ENCODE measurements at places on chromosomes 11 and 22.

GRCh38 chr11:115112754-115113153 is 391.5 kb downstream of the CADM1 start:
- DNase-seq = no peak

- DNase-seq = peak; percentile 62
Measured at GRCh38 chr11:109939166-109939810, 153.9 kb upstream of the ZC3H12C start.

GRCh38 chr11:12079726-12080556 is 30.4 kb upstream of the MICAL2 start:
- DNase-seq = peak; percentile 99

GRCh38 chr22:22558972-22559603 is at the start of gene PRAME:
TSS of gene PRAME (minus strand) at chr22:22559265. CDS start at chr22:22556832, 2,433 bp downstream.
- DNase-seq = peak; percentile 28

- no peak for DNase-seq
Measured at GRCh38 chr22:45814198-45814597, 142.6 kb downstream of the ATXN10 start.

DNA sequence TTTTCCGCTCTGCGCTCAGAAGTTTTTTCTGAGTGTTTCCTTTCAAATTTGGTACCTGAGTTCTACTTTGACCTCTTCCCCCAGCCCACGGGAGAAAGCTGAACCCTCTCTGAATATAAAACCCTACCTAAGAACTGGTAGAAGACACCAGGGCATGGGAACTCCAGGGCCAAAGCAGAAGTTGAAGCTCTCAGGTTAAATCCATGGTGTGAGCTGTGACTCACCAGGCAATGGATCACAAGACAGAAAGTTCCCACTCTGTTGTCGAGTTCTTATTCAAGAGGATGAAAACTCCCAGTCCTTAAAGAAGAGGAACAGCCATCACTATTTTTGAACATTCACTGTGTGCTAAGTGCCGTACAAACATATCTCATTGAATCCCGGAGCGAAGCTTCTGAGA is 8.9 kb downstream of the TMEM218 start:
- DNase-seq = no peak

- no peak for DNase-seq
Measured at GRCh38 chr22:22823131-22823810, 64.3 kb upstream of the IGLL5 start.

- DNase-seq = no peak
Measured at GRCh38 chr11:73414977-73415651, 38.9 kb downstream of the RELT start.

GRCh38 chr11:104926771-104927611 is 28.7 kb upstream of the CASP12 start:
- no peak for DNase-seq

DNA sequence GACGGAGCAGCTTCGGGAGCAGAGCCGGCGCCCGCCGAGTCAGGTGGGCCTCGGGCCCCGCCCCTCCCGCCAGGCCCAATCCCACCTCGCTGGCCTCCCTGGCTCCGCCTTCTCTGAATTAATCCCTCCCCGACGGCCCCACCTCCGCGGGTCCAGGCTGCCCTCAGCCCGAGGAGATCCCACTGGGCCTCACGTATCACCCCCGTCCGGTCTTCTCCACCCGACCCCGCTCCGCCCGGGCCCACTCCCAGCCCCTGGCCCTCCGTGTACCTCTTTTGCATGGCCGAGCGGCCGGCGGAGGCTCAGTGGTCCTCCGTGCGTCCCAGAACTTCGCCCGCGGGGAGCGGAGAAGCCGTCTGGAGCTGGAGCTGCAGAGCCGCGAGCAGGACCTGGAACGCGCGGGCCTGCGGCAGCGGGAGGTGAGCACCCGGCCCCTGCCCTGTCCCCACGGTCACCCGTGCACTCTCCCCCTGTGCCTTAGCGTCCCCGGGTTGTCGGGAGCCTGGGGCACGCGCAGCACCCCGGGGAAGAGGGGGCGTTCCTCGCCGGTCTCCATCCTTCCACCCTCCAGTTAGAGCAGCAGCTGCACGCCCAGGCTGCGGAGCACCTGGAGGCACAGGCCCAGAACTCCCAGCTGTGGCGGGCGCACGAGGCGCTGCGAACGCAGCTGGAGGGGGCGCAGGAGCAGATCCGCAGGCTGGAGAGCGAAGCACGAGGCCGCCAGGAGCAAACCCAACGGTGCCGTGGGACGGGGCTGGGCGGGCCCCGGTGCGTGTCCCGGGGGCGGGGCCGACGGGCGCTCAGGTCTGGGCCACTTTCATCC is 2.2 kb upstream of the CD151 start:
- DNase-seq = peak; percentile 57

- no peak for DNase-seq
Measured at GRCh38 chr22:19579880-19580279, 55.7 kb upstream of the CLDN5 start.

DNA sequence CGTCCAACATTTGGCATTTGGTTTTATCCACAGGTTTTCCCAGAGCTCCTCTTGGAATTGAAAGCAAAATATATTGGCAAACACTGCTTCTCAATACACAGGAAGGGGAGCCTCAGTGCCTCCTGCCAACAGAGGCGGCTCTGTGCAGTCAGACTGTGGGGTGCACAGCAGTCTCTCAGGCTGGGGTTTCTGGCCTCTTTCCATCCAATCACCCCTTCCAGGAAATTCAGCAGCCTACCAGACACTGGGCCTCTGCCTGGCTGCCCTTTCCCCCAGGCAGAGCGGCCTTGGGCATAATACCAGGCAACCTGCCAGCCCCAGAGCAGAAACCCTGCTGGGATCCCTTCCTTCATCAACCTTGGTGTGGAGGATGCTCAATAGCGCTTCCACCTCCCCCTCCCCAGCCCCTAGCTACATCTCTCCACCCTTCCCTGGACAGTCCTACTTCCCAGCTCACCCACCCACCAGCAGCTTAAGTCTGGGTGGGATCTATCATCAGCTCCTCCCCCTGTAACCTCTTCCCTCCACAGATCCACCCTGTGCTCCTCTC is 17.8 kb upstream of the RAPSN start:
- no peak for DNase-seq

GRCh38 chr11:87081358-87081757 is 43.6 kb downstream of the TMEM135 start:
- no peak for DNase-seq

DNA sequence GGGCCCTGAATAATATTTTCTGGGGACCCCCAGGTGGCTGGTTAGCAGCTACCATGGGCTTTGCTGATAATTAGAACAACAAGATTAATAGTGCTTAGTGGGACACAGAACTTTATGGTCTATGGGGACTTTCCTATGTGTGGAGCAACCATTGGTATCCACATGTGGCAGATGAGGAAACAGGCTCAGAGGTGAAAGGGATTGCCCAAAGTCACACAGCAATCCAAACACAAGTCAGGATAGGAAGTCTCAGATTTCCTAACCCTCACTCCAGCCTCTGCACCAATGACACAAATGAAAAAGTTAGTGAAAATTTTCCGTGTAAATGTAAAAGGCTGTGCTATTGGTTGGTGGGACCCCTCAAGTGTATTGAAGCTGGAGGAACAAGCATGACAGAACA is 15.3 kb upstream of the SLCO2B1 start:
- no peak for DNase-seq

- DNase-seq = no peak
Measured at GRCh38 chr11:128786507-128786906, 80.6 kb downstream of the KCNJ1 start.

DNA sequence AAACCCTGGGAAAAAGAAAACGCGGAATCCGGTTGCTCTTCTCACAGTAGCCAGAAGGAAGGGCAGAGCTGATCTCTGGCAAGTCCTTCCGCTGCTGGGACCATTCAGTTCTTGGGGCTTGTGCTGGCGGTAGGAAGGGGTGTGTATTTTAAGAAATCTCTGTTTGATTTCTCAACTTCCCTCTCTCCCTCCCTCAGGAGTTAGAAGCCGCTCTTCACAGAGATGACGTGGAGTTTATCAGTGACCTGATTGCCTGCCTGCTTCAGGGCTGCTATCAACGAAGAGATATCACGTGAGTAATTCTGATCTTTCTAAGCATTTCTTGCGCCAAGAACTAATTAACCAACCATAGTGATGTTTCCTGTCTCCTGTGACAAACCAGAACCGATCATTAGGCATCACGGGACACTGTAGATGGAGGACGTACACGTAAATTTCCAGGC is 85.9 kb upstream of the SLC25A18 start:
- no peak for DNase-seq

DNA sequence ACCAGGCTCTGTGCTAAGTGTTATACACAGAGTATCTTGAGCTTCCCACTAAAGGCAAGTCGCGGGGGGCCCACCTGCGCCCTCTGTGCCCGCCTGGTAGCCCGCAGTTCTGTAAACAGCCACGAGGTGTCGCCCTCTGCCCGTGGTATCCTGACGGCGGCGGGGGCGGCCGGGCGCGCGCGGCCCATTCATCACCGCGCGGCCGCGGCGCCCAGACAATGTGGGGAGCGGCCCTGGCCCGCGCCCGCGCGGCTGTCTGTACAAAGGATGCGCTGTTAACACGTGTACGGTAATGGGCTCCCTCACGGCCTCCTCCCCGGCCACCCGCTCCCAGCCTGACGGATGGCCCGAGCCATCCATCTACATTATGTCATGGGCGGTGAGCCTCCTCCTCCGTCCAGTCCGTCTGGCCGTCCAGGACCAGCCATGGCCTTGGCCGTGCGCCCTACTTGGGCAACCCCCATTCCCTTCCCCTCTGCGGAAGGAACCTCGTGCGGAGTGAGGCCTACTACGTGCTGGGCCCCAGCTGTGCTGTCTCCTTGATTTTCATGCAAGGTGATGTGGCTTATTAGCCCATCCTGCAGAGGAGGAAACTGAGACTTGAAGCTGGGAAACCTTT is 99.4 kb downstream of the MIAT start:
- peak; percentile 45 for DNase-seq

DNA sequence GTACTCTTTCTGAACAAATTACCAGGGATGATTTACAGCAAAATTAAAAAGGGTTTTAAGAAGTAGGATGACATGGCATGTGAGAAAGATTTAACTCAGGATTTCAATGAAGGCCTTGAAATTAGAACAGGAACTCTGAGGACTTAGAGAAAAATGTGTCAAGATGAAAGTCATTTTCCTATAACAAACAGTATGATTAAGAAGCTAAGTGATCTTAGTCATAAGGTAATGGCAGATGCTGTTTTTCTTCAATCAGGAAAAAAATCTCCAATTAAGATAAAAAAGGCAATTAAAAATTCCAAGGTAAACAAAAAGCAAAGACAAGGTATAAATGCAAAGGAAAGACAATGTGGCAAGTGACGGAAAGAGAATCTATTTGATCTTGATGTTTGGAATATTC is 73.5 kb downstream of the GAB2 start:
- no peak for DNase-seq

GRCh38 chr11:69123593-69124545 is 31.9 kb upstream of the SMIM38 start:
- DNase-seq = no peak

- DNase-seq = no peak
Measured at GRCh38 chr11:71189768-71190315, 62.5 kb downstream of the SHANK2 start.

Measured in kidney glomerular epithelial cell (primary cell).